GF-D8 (cell line): ENCODE measurements at places on chromosomes 13 and 19.

- no peak for DNase-seq
These were observed 18.2 kb downstream of the FCGBP start for GRCh38 chr19:39916236-39916635.

DNA sequence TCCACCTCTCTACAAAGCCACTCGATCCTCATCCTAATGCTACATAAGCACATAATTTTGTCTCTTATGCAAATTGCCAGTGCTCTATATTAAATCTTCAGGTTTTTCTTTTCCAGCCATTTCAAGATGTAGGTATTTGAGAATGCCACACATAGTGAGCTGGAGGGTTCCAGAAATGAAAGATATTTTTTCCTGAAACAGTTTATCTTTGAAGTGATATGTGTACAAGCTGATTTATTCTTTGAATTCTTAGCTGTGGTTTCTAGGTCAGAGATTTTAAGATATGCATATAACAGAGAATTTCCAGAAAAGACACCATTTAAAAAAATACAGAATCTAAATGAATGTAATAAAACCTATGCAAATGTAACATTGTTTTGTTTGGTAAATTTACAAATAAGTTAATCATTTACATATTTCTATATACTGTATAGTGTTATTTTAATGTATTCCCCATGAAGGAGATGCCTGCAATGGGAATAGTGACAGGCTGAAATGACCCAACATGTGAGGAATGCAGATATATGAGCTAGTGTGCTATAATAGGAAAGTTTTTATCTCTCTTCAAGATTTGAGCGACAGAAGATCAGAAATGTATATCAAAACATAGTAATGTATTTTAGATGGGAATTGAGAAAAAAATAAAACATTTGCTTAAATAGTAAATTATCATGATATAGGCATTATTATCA is 570.2 kb downstream of the SLITRK1 start:
- no peak for DNase-seq

GRCh38 chr19:49746206-49746958 is 16.7 kb downstream of the TSKS start:
- no peak for DNase-seq

- DNase-seq: no peak
These were observed 70.3 kb downstream of the ALOX5AP start for GRCh38 chr13:30805603-30806011.

- DNase-seq: no peak
These were observed 115.3 kb downstream of the TBC1D4 start for GRCh38 chr13:75366380-75367280.

DNA sequence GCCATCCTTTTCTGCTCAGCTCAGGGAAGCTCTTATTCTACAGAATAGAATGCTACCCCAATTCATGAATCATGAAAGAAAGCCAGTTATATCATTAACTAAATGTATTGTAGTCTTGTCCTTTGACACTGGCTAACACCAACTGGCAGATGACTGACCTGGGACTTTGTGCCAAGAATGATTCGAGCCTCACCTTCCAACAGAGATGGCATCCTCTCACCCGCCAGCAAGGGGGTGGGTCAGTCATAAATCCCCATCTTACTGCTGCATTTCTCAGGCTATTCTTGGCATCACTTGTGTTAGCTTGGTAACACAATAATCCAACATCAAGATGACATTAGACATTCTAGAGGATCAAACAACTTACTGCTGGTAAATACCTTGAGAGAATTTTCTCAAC is 1239.8 kb upstream of the MIR17HG start:
- no peak for DNase-seq

GRCh38 chr13:93698016-93698613 is 471.5 kb downstream of the GPC6 start:
- no peak for DNase-seq

DNA sequence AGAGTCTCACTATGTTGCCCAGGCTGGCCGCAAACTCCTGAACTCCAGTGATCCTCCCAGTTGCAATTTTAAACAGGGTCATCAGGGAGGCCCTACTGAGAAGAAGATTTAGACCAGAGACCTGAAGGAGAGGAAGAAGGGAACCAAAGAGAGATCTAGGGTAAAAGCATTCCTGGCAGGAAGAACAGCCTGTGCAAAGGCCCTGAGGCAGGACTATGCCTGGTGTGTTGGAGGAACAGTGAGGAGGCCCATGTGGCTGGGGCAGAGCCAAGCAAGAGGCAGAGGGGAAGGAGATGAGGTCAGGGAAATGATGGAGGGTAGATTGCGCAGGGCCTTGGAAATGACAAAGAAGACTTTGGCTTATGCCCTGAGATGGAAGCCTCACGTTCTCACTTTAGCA is 34.5 kb downstream of the TINCR start:
- no peak for DNase-seq

GRCh38 chr13:99690426-99691174 is 189.3 kb downstream of the TM9SF2 start:
- DNase-seq: no peak

- no peak for DNase-seq
These were observed 261.8 kb downstream of the KLF12 start for GRCh38 chr13:73872397-73872796.

DNA sequence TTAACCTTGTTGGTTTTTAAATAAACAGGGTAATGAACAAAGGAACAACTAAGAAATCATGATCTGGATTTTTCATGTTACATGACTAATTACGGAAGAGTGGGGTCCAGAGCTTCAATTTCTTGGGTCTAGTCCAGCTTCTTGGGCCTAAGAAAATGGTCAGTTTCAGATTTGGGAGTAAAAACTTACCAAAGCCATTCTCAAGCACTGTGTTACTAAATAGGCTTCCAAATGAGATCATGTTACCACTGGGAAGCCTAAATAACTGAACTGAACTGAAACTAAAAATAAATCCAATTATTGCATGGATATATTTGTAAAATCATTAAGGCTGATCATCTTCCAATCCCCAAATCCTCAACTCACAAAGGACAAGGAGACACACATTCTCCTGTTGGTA is 13.9 kb downstream of the TBC1D4 start:
- DNase-seq: no peak

- no peak for DNase-seq
These were observed 147.1 kb downstream of the NHLRC3 start for GRCh38 chr13:39185326-39185725.

DNA sequence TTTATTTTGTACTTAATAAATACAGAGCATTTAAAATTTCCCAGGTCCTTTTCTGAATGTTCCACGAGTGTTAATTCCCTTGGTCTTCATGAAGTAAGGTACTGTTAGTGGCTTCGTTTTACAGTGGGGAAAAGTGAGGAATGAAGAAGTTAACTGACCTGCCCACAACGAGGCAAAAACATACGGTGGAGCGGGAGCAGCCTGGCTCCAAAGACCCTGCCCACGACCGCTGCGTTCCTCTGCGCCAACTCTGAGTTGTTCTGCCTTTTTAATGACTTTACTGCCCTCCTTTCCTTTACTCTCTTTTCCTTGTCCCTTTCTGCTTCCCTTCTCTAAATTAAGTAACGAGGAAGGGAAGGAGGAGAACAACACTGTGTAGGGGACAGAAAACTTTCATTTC is 392.9 kb downstream of the PCDH9 start:
- no peak for DNase-seq

DNA sequence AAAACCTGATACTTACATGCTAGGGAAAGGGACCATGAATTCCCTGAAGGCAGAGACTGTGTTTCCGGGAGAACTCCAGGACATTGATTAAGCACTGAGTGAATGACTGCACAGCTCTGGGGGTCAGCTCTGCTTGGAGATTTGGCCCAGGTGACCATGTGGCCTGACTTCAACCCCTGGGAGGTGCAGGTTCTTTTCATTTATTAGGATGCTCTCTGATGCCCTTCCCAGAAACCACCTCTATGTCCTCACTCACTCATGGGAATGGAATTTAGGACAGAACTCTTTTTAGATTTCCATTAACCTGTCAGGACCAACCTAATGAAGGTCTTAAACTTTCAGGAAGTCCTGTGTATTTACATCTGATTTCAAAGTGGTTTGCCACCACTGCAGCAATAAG is 393.3 kb upstream of the ARGLU1 start:
- DNase-seq: no peak

GRCh38 chr19:42048992-42049391 is 21.0 kb downstream of the GRIK5 start:
- no peak for DNase-seq

GRCh38 chr19:18262917-18263316 is 11.3 kb downstream of the IQCN start:
- DNase-seq: no peak

GRCh38 chr13:114235697-114236096 is 1.0 kb downstream of the CDC16 start:
- DNase-seq: no peak

- no peak for DNase-seq
These were observed 19.0 kb downstream of the LYL1 start for GRCh38 chr19:13083627-13084026.

- no peak for DNase-seq
These were observed 7.7 kb upstream of the NANOS3 start for GRCh38 chr19:13869281-13869680.

DNA sequence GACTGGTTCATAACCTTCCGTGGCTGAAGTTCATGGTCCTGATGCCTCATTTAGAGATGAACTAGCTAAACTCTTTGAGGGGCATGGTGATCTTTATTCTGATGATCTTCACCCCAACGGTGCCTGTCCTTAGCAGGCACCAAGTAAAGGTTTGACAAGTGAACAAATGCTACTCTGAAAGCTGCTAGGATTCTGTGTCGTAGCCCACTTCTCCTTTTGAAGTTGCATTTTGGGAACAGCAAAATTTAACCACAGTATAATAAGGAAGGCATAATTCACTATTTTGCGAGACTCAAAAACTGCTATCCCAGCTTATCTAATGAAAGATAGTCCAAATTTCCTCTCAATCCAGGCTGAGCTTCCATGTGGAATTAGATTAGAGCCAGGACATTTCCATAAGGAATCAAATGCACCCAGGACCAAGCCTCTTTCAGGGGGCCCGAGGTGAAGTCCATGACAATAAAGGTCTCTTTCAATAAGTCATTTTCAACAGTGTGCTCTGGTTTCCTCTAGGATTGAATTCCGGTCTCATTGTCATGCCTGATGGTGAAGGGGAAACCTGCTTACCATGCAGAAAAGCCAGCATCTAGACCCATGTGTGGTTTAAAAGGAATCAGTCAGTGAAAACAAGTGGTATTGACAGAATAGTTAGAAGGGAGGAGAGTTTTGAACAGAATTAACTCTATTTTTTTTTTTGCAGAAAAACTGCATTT is 23.1 kb downstream of the SIAH3 start:
- DNase-seq: no peak

DNA sequence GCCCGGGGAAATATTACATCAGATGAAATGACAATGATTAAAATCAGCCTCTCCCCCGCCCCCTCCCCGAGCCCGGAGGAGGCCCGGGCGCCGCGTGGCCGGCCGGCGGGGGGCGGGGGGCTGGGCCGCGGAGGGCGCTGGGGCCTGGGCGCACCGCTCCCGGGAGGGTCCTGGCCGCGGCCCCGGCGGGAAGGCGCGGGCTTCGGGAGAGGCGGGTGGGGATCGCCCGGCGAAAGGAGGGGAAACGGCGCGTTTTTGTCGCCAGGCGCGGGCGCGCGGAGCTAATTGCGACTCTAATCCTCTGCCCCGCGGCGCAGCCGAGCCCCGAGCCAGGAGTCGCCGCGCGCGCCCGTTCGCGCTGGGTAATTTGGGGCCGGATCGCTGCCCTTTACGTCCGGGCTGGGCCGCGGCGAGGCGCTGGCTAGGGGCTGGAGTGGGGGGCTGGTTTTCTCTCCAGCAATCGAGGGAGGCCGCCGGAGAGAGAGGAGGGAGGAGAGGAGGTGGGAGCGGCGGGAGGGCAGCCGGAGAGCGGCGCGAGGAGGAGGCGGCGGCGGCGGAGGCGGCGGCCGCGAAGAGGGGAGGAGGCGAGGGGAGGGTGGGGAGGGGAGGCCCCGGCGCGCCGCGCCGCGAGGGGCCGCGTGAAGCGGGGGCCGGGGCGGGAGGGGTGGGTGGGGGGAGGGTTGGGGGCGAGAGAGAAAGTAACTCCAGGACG is at the start of gene KCTD15:
TSS of gene KCTD15 (plus strand) at position 707 of the 712 bp plus-strand sequence. CDS start 3,585 bp downstream, outside the sequence.
- no peak for DNase-seq

DNA sequence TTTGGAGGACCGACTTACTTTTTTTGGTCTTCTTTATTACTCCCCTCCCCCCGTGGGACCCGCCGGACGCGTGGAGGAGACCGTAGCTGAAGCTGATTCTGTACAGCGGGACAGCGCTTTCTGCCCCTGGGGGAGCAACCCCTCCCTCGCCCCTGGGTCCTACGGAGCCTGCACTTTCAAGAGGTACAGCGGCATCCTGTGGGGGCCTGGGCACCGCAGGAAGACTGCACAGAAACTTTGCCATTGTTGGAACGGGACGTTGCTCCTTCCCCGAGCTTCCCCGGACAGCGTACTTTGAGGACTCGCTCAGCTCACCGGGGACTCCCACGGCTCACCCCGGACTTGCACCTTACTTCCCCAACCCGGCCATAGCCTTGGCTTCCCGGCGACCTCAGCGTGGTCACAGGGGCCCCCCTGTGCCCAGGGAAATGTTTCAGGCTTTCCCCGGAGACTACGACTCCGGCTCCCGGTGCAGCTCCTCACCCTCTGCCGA is 409 bp downstream of the FOSB start:
- no peak for DNase-seq

DNA sequence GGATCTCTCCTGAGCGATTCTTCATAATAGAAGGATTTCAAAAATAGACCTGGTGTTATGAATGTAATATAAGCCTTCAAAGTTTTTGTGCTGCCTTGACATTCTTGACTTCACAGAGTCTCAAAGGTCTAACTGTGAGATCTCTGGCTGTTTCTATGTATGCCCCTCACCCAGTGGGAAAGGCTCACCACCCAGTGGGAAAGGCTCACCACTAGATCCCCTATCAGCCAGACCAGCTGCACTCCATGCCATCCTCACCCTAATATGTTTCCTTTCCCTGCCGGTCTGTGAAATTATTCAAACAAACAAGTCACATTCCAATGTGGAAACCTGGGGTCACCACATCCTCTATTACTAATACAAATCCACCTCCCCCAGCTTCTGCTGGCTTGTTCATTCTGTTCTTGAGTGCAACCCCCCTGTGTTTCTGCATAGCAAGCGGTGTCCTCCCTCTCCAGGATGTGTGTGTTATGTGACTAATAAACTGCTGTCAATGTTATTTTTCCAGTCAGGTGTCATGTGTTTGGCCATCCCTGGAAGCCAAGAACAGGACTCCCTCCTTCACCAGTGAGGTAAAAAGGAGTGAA is 13.8 kb upstream of the SLITRK1 start:
- no peak for DNase-seq

GRCh38 chr13:23599083-23599925 is 29.1 kb downstream of the TNFRSF19 start:
- no peak for DNase-seq

- DNase-seq: no peak
These were observed 10.1 kb downstream of the AP2S1 start for GRCh38 chr19:46840498-46840942.

GRCh38 chr19:7292950-7293761 is 1.1 kb downstream of the INSR start:
- no peak for DNase-seq

DNA sequence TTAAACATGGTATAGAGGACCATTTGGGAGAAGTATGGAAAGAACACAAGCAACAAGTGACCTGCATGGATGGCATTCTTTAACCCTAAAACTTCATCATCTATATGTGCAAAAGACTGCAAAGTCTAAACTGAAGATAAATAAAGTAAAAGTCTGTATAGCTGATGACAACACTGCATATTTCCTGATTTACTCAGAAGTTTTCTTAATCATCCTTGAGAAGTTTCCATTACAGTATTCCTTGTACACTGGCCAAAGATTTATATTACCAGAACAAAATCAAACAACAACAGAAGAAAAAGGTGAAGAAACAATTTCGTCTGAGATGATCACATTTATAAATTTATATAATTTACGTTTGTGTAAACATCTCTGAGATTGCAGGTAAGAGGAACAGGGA is 805.7 kb downstream of the PCDH9 start:
- no peak for DNase-seq
